ENCODE measurements at places on chromosomes 5 and 9. TPM values are rescaled to one million over a fixed set of nuclear protein-coding genes. Genes with fewer than 3 reads are reported as not detected.

LPAR1 gene
- total RNA-seq, result not detected

CCL21 gene
- not detected for total RNA-seq

SPAG8 gene
- 1.4 TPM for total RNA-seq

PCDHGC4 gene
- 0.05 TPM for total RNA-seq

ANKRD18B gene
- 1.9 TPM for total RNA-seq

CMYA5 gene
- 0.30 TPM for total RNA-seq

ARRDC1 gene
- 72.5 TPM for total RNA-seq

FOXI1 gene
- not detected for total RNA-seq

KIF4B gene
- not detected for total RNA-seq

C7 gene
- not detected for total RNA-seq

SPINK7 gene
- not detected for total RNA-seq

SOX30 gene
- 0.16 TPM for total RNA-seq

KLF4 gene
- total RNA-seq, result 0.18 TPM

ARSI gene
- total RNA-seq, result not detected

GPR21 gene
- 0.91 TPM for total RNA-seq

TAF11L5 gene
- not detected for total RNA-seq

PTPN3 gene
- total RNA-seq, result 0.61 TPM

FAM221B gene
- not detected for total RNA-seq

PCDHB8 gene
- not detected for total RNA-seq

KIF12 gene
- not detected for total RNA-seq

CCNJL gene
- total RNA-seq, result not detected

TRIM36 gene
- total RNA-seq, result 0.16 TPM

ZNF354C gene
- total RNA-seq, result 3.7 TPM

PLPP7 gene
- total RNA-seq, result not detected

TMEM252 gene
- not detected for total RNA-seq

PCDHB15 gene
- total RNA-seq, result not detected

PCAT7 gene
- not detected for total RNA-seq
